ENCODE measurements at places on chromosomes 7 and 10.

DNA sequence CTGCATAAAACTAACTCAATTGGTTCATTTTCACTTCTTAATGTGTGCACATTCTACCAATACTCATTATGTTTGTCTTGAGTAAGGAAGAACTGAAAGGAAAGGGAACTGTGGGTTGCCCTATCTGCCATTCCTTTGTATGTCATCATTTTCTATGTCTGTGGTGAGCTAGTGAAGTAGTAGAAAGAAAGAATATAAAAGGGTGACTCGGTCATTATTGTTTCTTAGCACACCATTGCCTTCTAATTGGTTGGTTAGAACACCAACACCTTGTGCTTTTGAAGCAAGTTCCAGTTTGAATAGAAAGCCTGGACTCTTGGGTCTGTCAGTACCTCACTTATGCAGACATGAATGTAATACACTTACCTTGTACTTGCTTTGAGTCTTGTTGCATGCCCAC lies 64.3 kb upstream of the MDFIC start:
- no peak for DNase-seq

DNA sequence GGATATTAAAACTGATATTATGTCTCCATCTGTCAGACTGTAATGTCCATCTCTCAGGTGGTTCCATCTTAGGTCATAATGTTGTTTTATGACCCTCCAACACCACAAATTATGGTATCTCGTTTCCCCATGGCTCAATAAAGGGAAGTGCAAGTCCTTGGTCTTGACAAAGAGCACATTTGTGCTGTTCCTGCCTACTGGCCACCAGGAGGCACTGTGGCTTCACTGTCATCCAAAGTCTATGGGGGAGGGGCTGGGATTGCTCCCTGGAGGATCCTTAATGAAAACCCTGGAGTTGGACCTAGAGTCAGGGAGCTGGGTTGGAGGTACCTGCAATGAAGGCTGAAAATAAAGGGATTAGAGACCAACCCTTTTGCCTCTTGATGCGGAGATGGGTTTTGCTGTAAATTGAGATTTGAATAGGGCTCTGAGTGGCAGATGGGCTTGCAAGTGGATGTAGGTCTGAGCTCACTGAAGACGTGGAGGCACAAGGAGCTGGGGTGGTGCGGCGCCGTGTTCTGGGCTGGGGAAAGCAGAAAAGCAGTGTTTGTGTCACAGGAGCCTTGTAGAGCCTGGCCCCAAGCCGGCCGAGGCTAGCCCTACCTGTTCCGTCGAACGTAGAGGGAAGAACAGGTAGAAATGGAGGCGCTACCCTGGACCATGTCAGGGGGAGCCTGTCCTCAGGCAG lies 180.5 kb upstream of the PRSS58 start:
- peak; percentile 67 for DNase-seq

DNA sequence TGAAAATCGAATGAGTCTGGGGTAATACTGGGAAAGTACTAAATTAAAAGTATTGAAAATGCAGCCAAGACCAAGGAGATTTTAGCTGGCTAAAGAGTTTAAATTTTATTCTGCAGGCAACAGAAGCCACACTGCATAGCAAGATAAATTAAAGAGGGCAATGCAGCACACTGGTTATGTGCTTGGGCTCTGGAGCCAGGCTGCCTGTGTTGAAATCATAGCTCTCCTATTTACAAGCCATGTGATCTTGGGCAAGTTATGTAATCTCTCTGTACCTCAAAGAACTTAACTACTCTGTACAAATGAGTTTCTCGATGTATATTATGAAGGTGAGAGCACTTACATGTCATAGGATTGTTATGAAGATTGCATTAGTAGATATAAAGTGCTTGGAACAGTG lies 9.9 kb downstream of the SLC25A13 start:
- peak; percentile 23 for DNase-seq

GRCh38 chr10:128686630-128687278 lies 560.5 kb upstream of the MKI67 start:
- no peak for DNase-seq

- DNase-seq: peak; percentile 75
Observed at GRCh38 chr10:80487791-80488538, 33.9 kb downstream of the TSPAN14 start.

DNA sequence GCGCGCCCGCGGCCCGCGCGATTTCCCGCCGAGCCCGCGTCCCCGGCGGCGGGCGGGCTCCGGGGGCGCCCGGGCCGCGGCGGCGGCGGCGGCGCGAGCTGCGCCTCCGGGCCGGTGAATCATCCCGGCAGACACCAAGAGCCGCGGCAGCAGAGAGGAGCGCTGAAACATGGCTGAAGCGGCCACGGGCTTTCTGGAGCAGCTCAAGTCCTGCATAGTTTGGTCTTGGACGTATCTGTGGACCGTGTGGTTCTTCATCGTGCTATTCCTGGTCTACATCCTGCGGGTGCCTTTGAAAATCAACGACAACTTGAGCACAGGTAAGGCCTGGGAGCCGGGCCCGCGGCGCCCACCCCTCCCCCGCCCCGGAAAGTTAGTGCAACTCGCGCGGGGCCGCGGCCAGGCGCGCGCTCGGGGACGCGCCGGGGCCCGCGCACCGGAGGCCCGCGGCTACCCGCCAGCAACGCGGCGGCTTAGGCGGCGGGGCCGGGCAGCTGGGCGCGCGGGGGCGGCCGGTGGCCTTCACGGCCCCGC lies at the start of gene ST7:
Gene ST7, plus strand, starts transcription at position 130 of the 534 bp plus-strand sequence. Its CDS starts 40 bp downstream, at position 170.
- DNase-seq: peak; percentile 68

GRCh38 chr10:98128802-98129201 lies 5.7 kb upstream of the R3HCC1L start:
- no peak for DNase-seq

- DNase-seq: no peak
Observed at GRCh38 chr10:86257683-86258082, 108.9 kb downstream of the GRID1 start.

GRCh38 chr10:107771066-107771465 lies 606.6 kb upstream of the SORCS1 start:
- no peak for DNase-seq

- DNase-seq: no peak
Observed at GRCh38 chr7:86968618-86969017, 90.8 kb downstream of the ELAPOR2 start.

DNA sequence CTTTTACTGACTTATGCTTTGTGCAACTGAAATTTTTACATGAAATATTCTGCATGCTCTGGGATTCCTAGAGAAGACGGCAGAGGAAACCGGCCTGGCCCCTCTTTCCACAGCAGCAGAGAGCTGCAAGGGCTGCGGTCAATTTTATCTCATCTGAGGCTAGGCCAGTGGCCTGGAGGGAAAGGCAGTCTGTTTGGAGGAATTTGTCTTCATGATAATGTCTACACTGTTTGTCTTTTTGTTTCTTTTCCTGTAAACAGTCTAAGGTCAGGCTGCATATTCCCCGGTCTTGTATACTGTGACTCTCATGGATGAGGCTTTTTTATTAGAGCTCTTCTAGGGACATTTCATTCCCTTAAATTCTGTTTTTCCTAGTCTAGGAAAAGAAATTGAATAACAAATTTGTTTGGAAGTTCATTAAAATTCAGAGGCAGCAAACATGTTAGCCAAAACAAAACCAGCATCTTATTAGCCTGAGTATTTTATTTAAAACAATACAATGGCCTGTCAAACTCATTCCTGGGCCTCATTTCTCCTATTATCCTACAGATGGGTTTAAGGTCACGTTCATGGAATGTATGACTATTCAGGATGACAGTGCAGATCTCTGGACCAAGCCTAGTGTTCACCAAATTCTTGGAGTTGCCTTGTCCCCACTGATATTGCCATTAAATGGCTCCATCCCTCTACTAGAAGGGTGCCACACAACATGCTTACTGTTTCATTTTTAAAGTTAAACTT lies 26.4 kb downstream of the LAMB4 start:
- DNase-seq: no peak

GRCh38 chr10:48419714-48420113 lies 113.2 kb downstream of the MAPK8 start:
- DNase-seq: no peak

DNA sequence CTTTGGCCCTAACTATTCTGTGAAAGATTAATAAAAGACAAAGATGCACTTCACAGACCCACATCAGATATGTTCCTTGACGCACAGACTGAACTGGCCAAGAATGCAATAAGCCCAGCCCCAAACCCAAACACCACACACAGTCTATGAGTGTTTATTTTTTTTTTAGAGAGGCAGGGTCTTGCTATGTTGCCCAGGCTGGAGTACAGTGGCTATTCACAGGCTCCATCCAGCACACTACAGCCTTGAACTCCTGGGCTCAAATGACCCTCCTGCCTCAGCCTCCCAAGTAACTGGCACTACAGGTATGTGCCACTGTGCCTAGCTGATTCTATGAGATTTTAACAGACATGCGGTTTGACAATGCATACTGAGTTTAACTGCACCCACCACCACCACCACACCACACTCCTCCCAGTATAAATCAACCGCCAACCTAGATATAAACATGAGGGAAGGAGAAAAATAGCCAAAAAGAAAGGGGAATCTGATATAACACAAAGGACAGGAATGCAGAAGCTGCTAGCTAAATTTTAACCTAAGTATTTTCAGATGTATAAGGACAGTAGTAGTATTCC lies 35.1 kb upstream of the SLC26A3 start:
- DNase-seq: peak; percentile 56

GRCh38 chr10:61063901-61064300 lies 119.9 kb upstream of the RHOBTB1 start:
- DNase-seq: no peak

- no peak for DNase-seq
Observed at GRCh38 chr7:122632238-122632637, 66.7 kb downstream of the RNF133 start.

DNA sequence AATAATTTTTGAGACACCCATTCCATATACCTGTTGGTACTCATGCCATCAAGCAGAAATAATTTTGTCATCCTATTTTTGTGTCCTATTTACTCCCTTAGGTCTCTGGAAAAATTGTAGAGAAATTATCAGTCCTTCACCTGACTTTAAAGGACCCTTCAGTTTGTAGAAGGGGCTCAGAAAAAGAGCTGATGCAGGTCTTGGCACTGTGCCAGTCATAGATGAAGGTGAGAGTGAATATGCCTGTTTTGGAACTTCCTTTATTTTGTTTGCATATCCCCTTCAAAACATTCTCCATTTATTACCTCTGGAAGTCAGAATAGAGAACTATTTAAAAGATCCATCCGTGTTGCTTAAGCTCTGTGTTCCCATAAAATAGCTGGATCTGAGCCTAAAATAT lies 321.0 kb upstream of the TPK1 start:
- DNase-seq: no peak

DNA sequence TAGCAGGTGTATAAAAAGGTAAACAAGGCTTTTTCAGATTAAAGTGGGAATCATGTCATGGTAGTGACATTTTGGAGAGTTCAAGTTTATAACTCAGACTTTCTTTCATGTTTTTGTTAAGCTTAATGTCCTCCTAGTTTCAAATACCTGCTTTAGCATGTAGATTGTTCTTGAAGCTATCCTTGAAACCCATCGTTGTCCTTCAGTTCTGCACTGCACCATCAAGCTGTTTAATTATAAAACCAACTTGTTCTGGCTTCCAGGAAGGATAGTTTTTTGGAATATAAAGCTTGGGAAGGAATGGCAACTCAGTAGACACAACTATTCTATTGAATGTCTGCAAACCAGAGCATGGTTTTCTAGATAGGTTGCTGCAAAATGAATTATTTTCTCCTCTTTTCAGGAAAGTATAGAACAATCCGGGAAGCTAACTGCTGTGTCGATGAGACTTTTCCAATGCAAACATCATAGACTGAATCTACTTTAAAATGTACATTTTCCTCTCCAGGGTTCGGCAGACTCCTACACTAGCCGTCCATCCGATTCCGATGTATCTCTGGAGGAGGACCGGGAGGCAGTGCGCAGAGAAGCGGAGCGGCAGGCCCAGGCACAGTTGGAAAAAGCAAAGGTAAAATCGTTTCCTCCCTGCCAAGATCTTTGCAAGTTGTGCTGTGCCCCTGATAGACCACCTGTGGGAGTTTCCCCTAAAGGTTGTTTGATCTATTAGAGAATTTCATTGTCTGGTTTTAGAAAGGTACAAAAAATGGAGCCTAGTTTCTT lies 249.8 kb downstream of the NSUN6 start:
- DNase-seq: no peak

DNA sequence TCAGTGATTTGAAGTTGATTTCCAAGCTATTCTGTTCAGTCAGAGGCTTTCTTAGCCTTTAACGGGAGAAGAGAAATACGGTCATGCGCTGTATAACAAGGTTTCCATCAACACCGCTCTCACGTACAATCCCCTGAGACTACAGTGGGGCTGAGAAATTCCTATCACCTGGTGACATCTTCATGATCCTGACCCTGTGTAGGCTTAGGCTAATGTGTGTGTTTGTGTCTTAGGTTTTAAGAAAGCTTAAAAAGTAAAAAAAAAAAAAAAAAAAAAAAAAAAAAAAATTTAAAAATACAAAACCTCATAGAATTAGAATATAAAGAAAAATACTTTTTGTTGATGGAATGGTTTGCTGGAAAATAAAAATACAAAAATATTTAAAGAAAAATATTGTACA lies 1.8 kb downstream of the ZNF862 start:
- DNase-seq: no peak

DNA sequence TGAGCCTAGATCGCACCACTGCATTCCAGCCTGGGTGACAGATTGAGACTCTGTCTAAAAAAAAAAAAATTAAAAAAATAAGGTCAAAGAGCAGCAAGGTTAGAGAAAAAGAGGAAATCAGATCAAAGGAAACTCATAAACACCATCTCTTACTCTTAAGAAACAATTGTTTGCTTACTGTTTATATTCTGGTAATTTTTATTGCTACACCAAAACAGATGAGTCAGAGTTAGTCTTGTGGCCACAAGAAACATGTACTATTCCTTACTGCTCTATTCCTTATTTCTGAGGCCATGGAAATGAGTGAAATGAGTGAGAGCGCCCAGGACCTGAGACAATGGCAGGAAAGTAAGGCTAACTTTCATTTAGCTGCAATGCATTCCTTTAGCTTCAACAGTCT lies 387.3 kb downstream of the HPSE2 start:
- DNase-seq: no peak

- no peak for DNase-seq
Observed at GRCh38 chr7:69414555-69414954, 183.7 kb upstream of the AUTS2 start.

GRCh38 chr7:151101621-151102396 lies 15.5 kb downstream of the AGAP3 start:
- no peak for DNase-seq

- DNase-seq: no peak
Observed at GRCh38 chr7:78055001-78055573, 256.5 kb downstream of the PHTF2 start.

- DNase-seq: no peak
Observed at GRCh38 chr7:106080300-106080987, 31.7 kb downstream of the SYPL1 start.

GRCh38 chr7:109763611-109764010 lies 1193.9 kb downstream of the DNAJB9 start:
- no peak for DNase-seq
